ENCODE measurements at places on chromosomes 12 and 14. TPM values are rescaled to one million over a fixed set of nuclear protein-coding genes. Genes with fewer than 3 reads are reported as not detected.

DNA sequence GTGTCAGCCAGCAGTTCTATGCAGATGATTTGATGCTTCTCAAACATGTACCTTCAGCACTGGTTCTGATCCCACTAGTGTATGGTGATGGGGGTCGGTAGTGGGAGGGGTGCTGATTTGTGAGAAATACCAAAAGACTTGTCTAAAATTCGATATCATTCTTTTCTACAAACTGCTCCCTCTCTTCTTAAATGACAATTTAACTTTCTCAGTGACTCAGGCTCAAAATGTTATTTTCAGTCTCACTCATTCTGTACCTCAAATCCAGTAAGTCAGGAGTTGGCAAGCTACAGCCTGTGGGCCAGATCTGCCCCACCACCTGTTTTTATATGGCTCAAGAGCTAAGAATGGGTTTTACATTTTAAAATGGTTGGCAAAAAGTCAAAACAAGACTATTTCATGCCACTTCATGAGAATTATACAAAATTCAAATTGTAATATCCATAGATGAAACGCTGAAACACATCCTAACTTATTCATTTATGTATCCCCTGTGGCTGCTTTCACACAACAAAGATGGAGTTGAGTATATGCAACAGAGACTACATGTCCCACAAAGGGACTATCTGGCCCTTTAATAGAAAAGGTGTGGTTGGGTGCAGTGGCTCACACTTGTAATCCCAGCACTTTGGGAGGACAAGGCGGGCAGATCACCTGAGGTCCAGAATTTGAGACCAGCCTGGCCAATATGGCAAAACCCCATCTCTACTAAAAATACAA lies 6.6 kb upstream of the NOP2 start:
- no peaks in the 10 kb centered on the region for H3K4me1 ChIP-seq
- DNase-seq = no peak
- H3K27me3 ChIP-seq = no peaks in the 10 kb centered on the region
- H3K36me3 ChIP-seq = peaks cover 13% of the 10 kb centered on the region
- no peak overlapping the region for H3K4me3 ChIP-seq

- no peaks in the 10 kb centered on the region for H3K4me1 ChIP-seq
- no peak overlapping the region for H3K4me3 ChIP-seq
- no peaks in the 10 kb centered on the region for H3K27me3 ChIP-seq
- no peak for DNase-seq
Measured at GRCh38 chr12:70721216-70721615, 84.0 kb upstream of the PTPRB start.

Gene SERPINA9
- not detected for total RNA-seq

DNA sequence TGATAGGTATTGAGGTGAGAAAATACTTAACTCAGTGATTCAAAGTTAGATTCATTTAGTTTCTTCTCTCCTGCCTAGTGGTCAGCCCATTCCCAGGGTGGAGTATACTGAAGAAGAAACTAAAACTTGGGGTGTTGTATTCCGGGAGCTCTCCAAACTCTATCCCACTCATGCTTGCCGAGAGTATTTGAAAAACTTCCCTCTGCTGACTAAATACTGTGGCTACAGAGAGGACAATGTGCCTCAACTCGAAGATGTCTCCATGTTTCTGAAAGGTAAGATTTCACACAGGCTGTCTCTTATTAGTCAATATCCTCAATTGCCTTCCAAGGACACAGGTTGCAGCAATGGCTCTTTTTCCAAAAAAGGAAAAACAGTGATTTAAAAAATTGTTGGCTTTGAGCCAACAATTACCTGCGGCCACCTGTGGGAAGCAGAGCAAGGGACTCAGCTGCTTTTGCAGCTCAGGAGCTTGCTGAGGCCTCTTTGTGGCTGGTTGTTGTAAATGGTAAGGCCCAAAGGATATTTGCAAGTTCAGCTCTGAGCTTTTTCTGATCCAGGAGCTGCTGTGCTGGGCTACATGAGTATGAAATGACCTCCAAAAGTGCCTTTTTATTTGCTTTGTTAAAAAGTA lies 33.9 kb downstream of the TPH2 start:
- H3K27ac ChIP-seq = no peak overlapping the region
- DNase-seq = peak; percentile 4
- H3K4me1 ChIP-seq = no peaks in the 10 kb centered on the region
- no peaks in the 10 kb centered on the region for H3K36me3 ChIP-seq
- H3K4me3 ChIP-seq = no peak overlapping the region
- H3K27me3 ChIP-seq = no peaks in the 10 kb centered on the region

GRCh38 chr12:56152756-56153677 lies 630 bp downstream of the MYL6B start:
- H3K27ac ChIP-seq = no peak overlapping the region
- no peaks in the 10 kb centered on the region for H3K27me3 ChIP-seq
- H3K4me3 ChIP-seq = peak overlapping the region; percentile 59
- no peak for DNase-seq

DNA sequence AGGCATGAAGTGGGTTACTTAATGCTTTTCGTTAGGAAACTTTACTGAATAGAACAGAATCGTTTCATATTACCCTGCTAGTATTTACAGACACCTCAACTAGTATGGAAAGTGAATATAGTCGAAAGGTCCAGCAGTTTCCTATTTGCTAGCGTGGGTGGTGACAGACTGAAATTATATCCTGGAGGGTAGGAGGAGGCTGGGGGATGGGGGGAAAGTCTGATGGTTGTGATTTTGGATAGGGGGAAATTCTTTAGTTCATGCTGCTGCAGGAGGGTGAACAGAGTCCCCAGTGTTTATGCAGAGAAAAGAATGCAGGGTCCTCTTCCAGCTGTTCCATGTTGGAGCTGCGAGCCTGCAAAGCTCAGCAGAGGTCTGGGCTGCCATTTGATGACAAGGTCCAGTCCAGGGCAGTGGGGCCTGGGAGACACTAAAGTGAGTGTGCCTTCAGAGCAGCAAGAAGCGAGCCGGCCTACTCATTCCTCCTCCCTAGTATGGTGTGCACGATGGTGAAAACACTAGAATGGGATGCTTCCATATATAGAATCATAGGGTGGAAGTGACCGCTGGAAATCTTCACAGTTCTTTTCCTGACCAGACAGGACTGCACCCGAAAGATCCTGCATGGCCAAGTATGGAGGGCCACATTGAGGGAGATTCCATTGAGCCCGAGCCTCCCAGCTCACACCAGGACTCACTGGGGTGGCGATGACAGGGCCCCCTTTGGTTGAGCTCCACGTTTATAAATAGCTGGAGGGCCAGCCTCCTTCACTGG lies 2.1 kb downstream of the SAMD4A start:
- no peak for DNase-seq
- H3K4me1 ChIP-seq = no peaks in the 10 kb centered on the region
- H3K4me3 ChIP-seq = no peak overlapping the region
- H3K27me3 ChIP-seq = no peaks in the 10 kb centered on the region

GRCh38 chr12:69575346-69575745 lies 9.9 kb upstream of the CCT2 start:
- no peak overlapping the region for H3K4me3 ChIP-seq
- H3K27ac ChIP-seq = no peak overlapping the region
- DNase-seq = no peak

DNA sequence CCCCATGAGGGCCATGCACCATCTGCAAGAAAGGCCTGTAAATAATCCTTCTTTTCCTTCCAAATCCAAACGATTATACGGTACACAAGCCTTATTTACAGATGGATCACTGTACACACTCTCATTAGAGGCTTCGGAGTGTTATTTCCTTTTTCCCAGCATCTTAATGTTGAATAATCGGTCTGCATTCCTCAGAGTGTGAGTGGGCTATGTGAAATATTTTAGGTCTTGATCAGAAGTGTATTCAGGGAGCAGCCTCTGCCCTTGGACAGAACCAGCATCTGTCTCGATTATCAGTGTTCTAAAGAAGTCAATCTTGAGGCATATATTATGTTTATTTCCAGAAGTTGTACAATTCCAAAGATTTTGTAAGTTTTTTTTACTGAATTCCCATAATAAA lies 340.6 kb downstream of the SEC23A start:
- H3K36me3 ChIP-seq = no peaks in the 10 kb centered on the region
- H3K4me3 ChIP-seq = no peak overlapping the region
- H3K4me1 ChIP-seq = no peaks in the 10 kb centered on the region
- H3K27me3 ChIP-seq = no peaks in the 10 kb centered on the region

DNA sequence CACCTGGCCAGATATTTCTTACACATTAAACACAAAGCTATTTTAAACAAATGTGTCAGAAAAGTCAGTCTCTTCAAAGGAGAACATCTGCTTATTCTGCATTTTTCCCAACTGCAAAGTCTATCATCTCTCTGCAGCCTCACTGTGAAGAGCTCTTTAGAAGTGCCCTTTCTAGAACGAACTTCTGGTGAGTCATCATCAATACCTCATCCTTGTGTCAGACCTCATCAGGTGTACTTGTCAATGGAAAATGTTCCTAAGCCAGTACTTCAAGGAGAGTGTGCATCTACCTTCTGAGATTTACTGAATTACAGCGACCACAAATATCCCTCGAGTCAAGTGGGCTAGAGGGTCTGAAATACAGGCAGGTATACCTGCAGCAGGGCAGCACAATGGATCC lies 457.3 kb downstream of the LRIG3 start:
- no peaks in the 10 kb centered on the region for H3K4me1 ChIP-seq
- DNase-seq = no peak
- H3K4me3 ChIP-seq = no peak overlapping the region
- H3K27ac ChIP-seq = no peak overlapping the region

Gene LRRC23
- total RNA-seq = 5.2 TPM

- no peak overlapping the region for H3K4me3 ChIP-seq
- H3K4me1 ChIP-seq = no peaks in the 10 kb centered on the region
- H3K36me3 ChIP-seq = no peaks in the 10 kb centered on the region
- H3K27me3 ChIP-seq = peaks cover 4% of the 10 kb centered on the region
Measured at GRCh38 chr12:66047411-66048021, 83.0 kb downstream of the LLPH start.

GRCh38 chr12:85130646-85131045 lies 94.5 kb downstream of the LRRIQ1 start:
- H3K4me3 ChIP-seq = no peak overlapping the region
- no peak overlapping the region for H3K27ac ChIP-seq
- H3K36me3 ChIP-seq = no peaks in the 10 kb centered on the region
- no peaks in the 10 kb centered on the region for H3K4me1 ChIP-seq

- no peak for DNase-seq
- H3K4me3 ChIP-seq = no peak overlapping the region
- no peak overlapping the region for H3K27ac ChIP-seq
- H3K36me3 ChIP-seq = no peaks in the 10 kb centered on the region
- no peaks in the 10 kb centered on the region for H3K4me1 ChIP-seq
Measured at GRCh38 chr12:54549774-54550451, 512 bp downstream of the PDE1B start.

Gene EIF2B1
- 17.7 TPM for total RNA-seq

GRCh38 chr12:69501154-69501895 lies 31.1 kb downstream of the FRS2 start:
- H3K27me3 ChIP-seq = no peaks in the 10 kb centered on the region
- H3K4me1 ChIP-seq = peaks cover 17% of the 10 kb centered on the region
- H3K4me3 ChIP-seq = no peak overlapping the region
- H3K36me3 ChIP-seq = no peaks in the 10 kb centered on the region
- no peak for DNase-seq

Gene MIP
- not detected for total RNA-seq

GRCh38 chr14:25102788-25103187 lies 52.8 kb upstream of the STXBP6 start:
- H3K27me3 ChIP-seq = no peaks in the 10 kb centered on the region
- no peaks in the 10 kb centered on the region for H3K36me3 ChIP-seq
- H3K4me3 ChIP-seq = no peak overlapping the region
- H3K4me1 ChIP-seq = no peaks in the 10 kb centered on the region
- H3K27ac ChIP-seq = no peak overlapping the region

Gene RPGRIP1
- total RNA-seq = 0.16 TPM

Gene RND1
- 1.5 TPM for total RNA-seq

GRCh38 chr14:75443203-75443969 lies 15.6 kb downstream of the JDP2 start:
- no peaks in the 10 kb centered on the region for H3K27me3 ChIP-seq
- no peaks in the 10 kb centered on the region for H3K36me3 ChIP-seq
- no peak overlapping the region for H3K4me3 ChIP-seq
- DNase-seq = no peak
- no peak overlapping the region for H3K27ac ChIP-seq

Gene ZDHHC22
- total RNA-seq = not detected

DNA sequence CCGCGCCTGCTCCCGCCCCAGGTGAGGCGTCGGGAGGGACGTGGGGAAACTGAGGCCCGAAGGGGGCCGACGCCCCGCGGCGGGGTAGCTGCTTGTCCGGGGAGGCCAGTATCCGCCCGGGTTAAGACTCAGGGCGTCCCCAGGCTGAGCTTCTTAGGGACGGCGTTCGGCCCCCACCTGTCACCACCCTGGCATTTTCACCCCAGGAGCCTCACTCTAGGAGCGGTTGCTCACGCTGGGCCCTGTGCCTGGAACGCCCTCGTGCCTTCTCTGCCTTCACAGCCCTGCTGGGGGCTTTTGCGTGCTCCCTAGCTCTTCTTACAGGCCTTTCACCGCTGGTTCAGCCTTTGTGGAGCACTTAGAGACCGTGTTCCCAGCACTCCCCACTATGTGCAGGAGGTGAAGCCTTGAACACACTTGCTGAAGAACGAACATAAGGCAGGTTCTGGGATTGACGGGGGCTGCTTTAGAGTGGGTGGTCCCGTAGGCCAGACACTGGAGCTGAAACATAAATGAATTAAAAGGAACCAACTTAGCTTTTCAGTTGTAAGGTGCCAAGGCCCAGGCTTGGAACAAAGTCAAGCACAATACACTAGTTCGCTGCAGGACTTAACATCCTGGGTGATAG lies 601 bp downstream of the ZNF839 start:
- peaks cover 17% of the 10 kb centered on the region for H3K4me1 ChIP-seq
- H3K27me3 ChIP-seq = no peaks in the 10 kb centered on the region
- H3K4me3 ChIP-seq = peak overlapping the region; percentile 59
- no peaks in the 10 kb centered on the region for H3K36me3 ChIP-seq
- DNase-seq = peak; percentile 69

Gene MYO1H
- total RNA-seq = not detected

- H3K36me3 ChIP-seq = no peaks in the 10 kb centered on the region
- H3K27ac ChIP-seq = no peak overlapping the region
- H3K4me1 ChIP-seq = no peaks in the 10 kb centered on the region
- no peaks in the 10 kb centered on the region for H3K27me3 ChIP-seq
Measured at GRCh38 chr12:75702477-75703093, 191.2 kb upstream of the KRR1 start.

DNA sequence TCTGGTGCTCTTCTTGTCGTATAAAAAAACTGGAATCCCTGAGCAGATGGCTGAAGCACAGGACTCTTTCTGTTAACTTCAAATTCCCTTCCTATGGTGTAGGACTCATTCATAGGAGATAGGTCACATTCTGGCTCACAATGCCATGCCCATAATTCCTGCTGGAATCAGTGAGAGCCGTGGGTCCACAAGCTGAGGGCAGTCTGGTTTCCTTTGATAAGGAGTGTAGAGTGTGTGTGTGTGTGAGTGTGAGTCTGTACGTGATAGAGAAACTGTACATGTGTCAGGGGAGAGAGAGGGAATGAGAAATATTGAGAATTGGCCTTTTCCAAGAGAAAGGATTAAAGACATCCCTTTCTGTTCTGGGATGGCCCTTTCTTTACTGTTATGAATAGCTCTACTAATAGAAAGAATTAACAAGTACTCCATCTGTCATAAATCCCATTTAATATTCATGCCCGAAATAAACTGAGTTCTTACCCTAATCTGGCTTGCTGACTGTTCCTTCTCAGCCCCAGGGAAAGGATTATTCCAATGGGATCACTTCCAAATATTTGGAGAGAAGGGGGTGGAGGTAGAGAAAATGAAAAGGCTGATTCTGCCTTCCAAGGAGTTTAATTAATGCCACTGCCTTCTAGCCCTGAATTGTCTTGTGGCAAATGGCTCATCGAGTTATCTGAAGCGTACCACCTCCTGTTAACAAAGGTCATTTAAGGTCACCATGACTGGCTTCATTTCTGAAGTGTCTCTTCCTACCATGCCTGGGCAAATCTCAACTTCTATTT lies 79.0 kb downstream of the TMX1 start:
- H3K27ac ChIP-seq = no peak overlapping the region
- peaks cover 7% of the 10 kb centered on the region for H3K4me1 ChIP-seq
- H3K4me3 ChIP-seq = no peak overlapping the region
- no peaks in the 10 kb centered on the region for H3K27me3 ChIP-seq
